ENCODE measurements at places on chromosomes 5 and 9. TPM values are rescaled to one million over a fixed set of nuclear protein-coding genes. Genes with fewer than 3 reads are reported as not detected.

DNA sequence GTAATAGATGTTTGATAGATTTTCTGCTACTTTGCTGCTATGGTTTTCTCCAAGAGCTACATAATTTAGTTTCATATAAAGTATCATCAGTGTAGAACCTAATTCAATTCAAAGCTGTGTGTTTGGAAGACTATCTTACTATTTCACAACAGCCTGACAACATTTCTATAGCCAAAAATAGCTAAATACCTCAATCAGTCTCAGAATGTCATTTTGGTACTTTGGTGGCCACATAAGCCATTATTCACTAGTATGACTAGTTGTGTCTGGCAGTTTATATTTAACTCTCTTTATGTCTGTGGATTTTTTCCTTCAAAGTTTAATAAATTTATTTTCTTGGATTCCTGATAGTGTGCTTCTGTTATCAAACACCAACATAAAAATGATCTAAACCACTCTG lies 35.1 kb upstream of the CCDC152 start:
- no peaks in the 10 kb centered on the region for H3K27me3 ChIP-seq
- no peaks in the 10 kb centered on the region for H3K4me1 ChIP-seq
- peaks cover 2% of the 10 kb centered on the region for H3K36me3 ChIP-seq
- H3K27ac ChIP-seq, result no peak overlapping the region
- DNase-seq, result no peak

DNA sequence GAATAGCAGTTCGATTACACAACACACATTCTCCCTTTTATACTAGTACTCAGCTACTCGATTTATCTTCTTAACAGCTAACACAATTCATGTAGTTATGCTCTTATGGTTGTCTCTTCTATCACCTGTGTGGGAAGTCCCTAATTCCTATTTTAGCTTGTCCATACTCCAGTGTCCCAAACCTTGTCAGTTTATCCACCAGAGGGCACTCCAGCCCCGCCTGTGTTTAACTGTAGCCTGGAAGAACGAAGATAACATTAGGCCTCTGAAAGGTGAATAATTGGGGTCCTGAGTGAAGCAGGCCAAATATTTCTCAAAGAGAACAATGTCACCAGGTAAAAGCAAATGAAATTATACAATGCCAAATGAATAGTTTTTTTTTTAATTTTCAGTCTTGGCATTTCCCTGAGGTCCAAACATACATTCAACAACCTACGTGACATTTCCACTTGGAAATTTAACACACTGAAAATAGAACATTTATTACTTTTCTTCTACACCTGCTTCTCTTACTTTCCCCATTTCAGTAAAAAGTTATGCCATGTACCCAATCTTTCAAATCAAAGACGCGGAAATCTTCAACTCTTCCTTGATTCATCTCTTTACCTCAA lies 560.7 kb downstream of the HTR1A start:
- no peaks in the 10 kb centered on the region for H3K36me3 ChIP-seq
- H3K27ac ChIP-seq, result no peak overlapping the region
- DNase-seq, result peak; percentile 74

DNA sequence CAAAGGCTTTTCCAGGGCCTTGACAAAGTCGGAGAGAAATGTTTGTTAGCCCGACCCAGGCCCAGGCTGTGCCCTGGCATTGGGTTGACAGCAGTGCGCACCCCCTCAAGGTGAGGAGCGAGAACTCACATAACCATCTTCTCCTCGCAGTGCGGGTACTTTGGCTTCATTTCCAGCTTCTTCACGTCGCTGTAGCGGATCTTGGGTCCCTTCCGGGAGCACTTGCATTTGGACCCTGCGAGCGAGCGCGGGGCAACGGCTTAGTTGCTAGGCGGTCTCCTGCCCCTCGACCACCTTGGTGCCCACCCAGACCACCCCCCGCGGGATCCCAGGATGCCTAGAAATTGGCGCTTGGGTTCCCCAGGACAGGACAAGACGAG lies 496 bp downstream of the CXCL14 start:
- H3K36me3 ChIP-seq, result no peaks in the 10 kb centered on the region
- 0 out of 2 replicates have a peak, but pooled peaks cover 4% of the 10 kb centered on the region for H3K27me3 ChIP-seq
- H3K27ac ChIP-seq, result no peak overlapping the region
- no peaks in the 10 kb centered on the region for H3K4me1 ChIP-seq
- no peak overlapping the region for H3K4me3 ChIP-seq
- DNase-seq, result no peak

- peaks cover 48% of the 10 kb centered on the region for H3K4me1 ChIP-seq
- peak; percentile 93 for DNase-seq
- H3K4me3 ChIP-seq, result no peak overlapping the region
- no peaks in the 10 kb centered on the region for H3K36me3 ChIP-seq
These were observed 104.6 kb upstream of the SARDH start for GRCh38 chr9:133842721-133843227.

DNA sequence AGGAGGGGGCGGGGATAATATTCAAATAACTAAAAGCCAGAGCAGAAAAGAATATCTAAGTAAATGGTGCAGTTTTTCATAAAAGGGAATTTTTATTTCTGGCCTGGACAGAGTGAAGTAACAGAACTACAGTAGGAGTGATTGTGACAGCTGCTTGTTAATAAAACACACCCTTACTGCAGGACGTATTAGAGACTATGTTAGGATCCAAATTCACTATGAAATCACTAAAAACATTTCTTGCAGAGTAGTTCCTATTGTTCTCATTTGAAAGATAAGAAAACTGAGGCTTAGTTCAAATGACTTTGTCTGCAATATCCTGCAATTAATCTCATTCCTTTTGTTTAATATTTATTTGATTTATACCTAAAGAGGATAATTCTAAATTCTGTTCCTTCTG lies 39.5 kb downstream of the FAM174A start:
- H3K36me3 ChIP-seq, result peaks cover 3% of the 10 kb centered on the region
- H3K27ac ChIP-seq, result 0 out of 2 replicates have a peak overlapping the region, but pooled peaks have one; percentile 1
- H3K4me1 ChIP-seq, result peaks cover 12% of the 10 kb centered on the region
- H3K4me3 ChIP-seq, result no peak overlapping the region

GRCh38 chr9:4762108-4762885 lies 21.3 kb upstream of the AK3 start:
- DNase-seq, result peak; percentile 70
- no peaks in the 10 kb centered on the region for H3K4me1 ChIP-seq
- H3K27ac ChIP-seq, result no peak overlapping the region

- no peaks in the 10 kb centered on the region for H3K4me1 ChIP-seq
- no peak overlapping the region for H3K27ac ChIP-seq
- no peak overlapping the region for H3K4me3 ChIP-seq
These were observed 314.1 kb upstream of the PTGER4 start for GRCh38 chr5:40365342-40366330.

- H3K4me1 ChIP-seq, result peaks cover 8% of the 10 kb centered on the region
- no peak for DNase-seq
- no peaks in the 10 kb centered on the region for H3K36me3 ChIP-seq
- H3K27ac ChIP-seq, result no peak overlapping the region
These were observed 116.9 kb upstream of the KLF9 start for GRCh38 chr9:70531311-70531710.

GRCh38 chr9:26637101-26637500 lies 255.5 kb downstream of the CAAP1 start:
- no peaks in the 10 kb centered on the region for H3K27me3 ChIP-seq
- H3K27ac ChIP-seq, result no peak overlapping the region
- DNase-seq, result no peak
- H3K4me3 ChIP-seq, result no peak overlapping the region
- no peaks in the 10 kb centered on the region for H3K36me3 ChIP-seq

GRCh38 chr5:135578685-135579341 lies at the start of gene CXCL14:
Gene CXCL14 (minus strand): TSS chr5:135578991. CDS start chr5:135578778, 213 bp downstream.
- no peaks in the 10 kb centered on the region for H3K4me1 ChIP-seq
- 0 out of 2 replicates have a peak, but pooled peaks cover 4% of the 10 kb centered on the region for H3K27me3 ChIP-seq
- no peak for DNase-seq
- H3K36me3 ChIP-seq, result no peaks in the 10 kb centered on the region

GRCh38 chr9:25808554-25808953 lies 130.3 kb upstream of the TUSC1 start:
- H3K36me3 ChIP-seq, result no peaks in the 10 kb centered on the region
- H3K4me3 ChIP-seq, result no peak overlapping the region
- H3K27me3 ChIP-seq, result no peaks in the 10 kb centered on the region

DNA sequence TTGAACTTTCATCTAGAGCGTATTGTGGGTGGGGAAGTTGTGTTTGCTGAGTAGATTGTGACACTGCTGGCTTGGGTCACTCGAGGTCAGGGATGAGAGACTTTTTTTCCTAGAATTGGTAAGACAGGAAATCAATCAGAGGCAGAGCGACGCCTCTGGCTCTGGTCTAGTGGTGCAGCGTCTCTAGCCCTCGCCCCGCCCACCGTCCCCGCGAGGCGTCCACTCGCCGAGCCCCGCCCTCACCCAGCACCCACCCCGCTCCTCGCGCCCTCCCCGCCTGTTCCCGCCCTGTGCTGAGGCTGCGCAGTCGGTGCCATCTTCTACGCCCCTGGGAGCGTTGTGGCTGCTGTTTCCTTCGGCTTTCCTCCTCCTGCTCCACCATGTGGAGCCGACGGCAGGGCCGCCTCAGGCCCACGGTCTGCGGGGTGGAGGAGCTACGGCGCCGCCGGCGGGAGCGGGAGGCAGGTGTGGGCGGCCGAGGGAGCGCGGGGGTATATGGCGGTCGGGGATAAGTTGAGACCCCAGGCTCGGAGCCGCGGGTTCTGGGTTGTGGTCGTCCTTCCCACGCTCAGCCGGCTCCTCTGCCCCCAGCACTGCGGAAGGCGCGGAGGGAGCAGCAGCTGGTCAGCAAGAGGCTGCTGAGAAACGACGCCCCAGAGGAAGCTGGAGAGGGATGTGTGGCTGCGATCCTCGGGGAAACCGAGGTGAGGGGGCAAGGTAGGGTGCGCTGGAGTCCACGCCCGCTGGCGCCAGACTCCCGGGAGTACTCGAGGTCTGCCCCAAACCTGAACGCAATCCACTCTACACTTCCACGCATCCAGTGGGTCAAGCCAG lies at the start of gene TMCO6:
Gene TMCO6 (plus strand): TSS at position 304 of the 834 bp plus-strand sequence. CDS start 77 bp downstream, at position 381.
- H3K4me1 ChIP-seq, result peaks cover 4% of the 10 kb centered on the region
- peaks cover 4% of the 10 kb centered on the region for H3K36me3 ChIP-seq
- no peaks in the 10 kb centered on the region for H3K27me3 ChIP-seq

DNA sequence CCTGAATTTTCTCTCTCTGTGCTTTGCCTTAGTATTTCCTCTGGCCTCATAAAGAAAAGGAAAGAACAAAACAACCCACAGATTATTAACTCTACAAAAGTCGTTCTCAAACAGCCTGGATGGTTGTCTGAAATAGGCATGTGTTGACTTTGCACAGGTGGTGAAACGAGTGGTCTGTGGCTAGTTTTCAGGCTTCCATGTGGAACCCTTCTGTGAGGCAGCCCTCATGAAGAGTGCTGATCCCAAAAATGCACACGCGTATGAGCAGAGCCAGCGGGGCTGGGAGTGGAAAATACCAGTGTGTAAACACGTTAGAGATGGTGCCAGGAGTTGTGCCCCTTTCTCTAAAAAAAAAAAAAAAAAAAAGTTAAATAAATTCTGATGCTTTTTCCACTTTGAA lies 4.9 kb upstream of the PSAT1 start:
- DNase-seq, result no peak
- no peaks in the 10 kb centered on the region for H3K36me3 ChIP-seq
- H3K27me3 ChIP-seq, result no peaks in the 10 kb centered on the region

- H3K4me1 ChIP-seq, result no peaks in the 10 kb centered on the region
- no peak for DNase-seq
- no peaks in the 10 kb centered on the region for H3K27me3 ChIP-seq
- H3K27ac ChIP-seq, result no peak overlapping the region
- no peaks in the 10 kb centered on the region for H3K36me3 ChIP-seq
These were observed 43.6 kb downstream of the CCDC192 start for GRCh38 chr5:127746756-127747155.

DNA sequence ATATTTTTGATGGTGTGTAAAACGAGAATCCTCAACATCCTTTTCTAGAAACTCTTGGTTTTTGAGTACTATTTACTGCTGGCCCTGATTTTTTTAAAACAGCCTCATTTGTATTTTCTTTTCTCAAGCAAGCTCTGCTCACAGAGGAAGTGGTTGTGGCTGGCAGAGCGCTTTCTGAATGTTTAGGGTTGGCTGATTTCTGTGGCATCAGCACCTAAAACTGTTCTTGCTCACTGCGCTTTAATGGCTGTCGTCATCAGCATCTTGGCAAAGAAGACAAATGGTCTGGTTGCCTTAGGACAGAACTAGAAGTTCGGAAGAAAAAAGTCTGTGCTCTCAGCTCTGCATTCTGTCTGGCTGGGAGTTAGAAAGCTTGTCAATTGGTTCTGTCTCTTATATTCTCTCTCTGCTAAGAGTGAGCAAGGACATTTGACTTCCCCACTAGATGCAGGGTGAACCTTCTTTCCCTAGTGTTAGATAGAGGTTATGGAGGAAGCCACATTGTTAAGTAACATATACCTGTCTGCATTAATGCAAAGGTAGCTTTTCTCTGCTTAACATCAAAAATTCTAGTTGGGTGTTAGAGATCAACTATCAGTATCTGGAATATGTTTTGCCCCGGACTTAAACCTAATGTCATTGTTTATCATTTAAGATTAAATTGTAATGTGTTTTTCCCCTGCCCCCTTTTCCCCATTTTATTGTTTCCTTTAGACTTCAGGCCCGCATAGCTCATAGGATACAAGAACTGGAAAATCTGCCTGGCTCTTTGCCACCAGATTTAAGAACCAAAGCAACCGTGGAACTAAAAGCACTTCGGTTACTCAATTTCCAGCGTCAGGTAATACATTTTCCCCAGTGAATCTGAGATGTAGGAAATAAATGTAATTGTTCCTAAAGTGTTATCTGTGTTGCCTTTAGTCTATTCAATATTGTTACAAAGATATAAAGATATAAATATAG lies 39.0 kb downstream of the SMARCA2 start:
- H3K27ac ChIP-seq, result no peak overlapping the region
- peaks cover 5% of the 10 kb centered on the region for H3K4me1 ChIP-seq
- peaks cover 12% of the 10 kb centered on the region for H3K36me3 ChIP-seq
- H3K27me3 ChIP-seq, result no peaks in the 10 kb centered on the region
- no peak overlapping the region for H3K4me3 ChIP-seq
- no peak for DNase-seq

- H3K4me3 ChIP-seq, result no peak overlapping the region
- no peaks in the 10 kb centered on the region for H3K4me1 ChIP-seq
- H3K27ac ChIP-seq, result no peak overlapping the region
- DNase-seq, result peak; percentile 34
These were observed 186.3 kb downstream of the TLE4 start for GRCh38 chr9:79757881-79758669.

- H3K4me1 ChIP-seq, result no peaks in the 10 kb centered on the region
- no peaks in the 10 kb centered on the region for H3K27me3 ChIP-seq
- no peaks in the 10 kb centered on the region for H3K36me3 ChIP-seq
- no peak overlapping the region for H3K4me3 ChIP-seq
- H3K27ac ChIP-seq, result no peak overlapping the region
- DNase-seq, result no peak
These were observed 16.7 kb upstream of the SLC25A51 start for GRCh38 chr9:37920471-37921167.

DNA sequence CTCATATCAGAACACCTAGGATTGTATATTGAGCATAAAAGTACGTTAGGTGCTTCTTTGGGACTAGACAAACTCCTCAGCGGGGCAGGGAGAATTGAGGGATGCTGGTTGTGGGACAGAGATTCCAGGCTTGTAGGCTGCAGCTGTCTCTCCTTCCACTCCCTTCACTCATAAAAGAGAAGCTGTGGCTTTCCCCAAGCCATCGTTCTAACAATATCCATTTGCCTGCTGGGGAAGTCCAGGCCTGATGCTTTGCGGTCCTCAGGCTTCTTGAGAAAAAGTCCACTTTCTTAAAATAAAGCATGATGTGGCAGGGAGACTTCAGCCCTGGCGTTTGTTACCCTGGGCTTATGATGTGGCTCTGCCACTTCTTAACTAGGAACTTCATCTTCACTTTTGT lies 129.3 kb upstream of the OSMR start:
- no peak overlapping the region for H3K4me3 ChIP-seq
- H3K4me1 ChIP-seq, result no peaks in the 10 kb centered on the region
- peak; percentile 26 for DNase-seq
- no peaks in the 10 kb centered on the region for H3K36me3 ChIP-seq
- no peak overlapping the region for H3K27ac ChIP-seq

CCDC171 gene
- total RNA-seq, result 1.9 TPM

CSF1R gene
- total RNA-seq, result 0.06 TPM

DNAI1 gene
- 0.08 TPM for total RNA-seq

PCDHGC4 gene
- 3.6 TPM for total RNA-seq

PCDHGC5 gene
- 1.3 TPM for total RNA-seq
